ENCODE measurements at places on chromosomes 1 and 21.

DNA sequence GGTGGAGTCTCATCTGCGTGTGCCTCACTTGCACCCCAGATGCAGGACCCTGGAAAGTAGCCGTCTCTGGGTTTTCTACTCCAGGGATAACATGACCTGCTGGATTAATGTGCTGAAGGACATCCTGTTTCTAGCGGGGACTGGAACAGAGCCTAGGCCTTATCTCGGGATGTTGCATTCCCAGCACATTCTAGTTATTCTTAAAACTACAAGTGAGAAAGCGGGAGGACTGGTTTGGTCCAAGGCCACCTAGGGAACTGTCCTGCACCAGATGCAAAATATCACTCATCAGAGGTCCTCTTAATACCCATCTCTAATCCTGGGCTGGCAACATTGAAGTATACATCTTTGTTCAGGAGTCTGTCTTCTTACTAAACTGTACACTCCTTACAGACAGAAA lies 179.9 kb downstream of the ZC3H11B start:
- DNase-seq, result no peak

- DNase-seq, result no peak
Measured at GRCh38 chr1:76374086-76374485, 299.5 kb downstream of the ST6GALNAC3 start.

DNA sequence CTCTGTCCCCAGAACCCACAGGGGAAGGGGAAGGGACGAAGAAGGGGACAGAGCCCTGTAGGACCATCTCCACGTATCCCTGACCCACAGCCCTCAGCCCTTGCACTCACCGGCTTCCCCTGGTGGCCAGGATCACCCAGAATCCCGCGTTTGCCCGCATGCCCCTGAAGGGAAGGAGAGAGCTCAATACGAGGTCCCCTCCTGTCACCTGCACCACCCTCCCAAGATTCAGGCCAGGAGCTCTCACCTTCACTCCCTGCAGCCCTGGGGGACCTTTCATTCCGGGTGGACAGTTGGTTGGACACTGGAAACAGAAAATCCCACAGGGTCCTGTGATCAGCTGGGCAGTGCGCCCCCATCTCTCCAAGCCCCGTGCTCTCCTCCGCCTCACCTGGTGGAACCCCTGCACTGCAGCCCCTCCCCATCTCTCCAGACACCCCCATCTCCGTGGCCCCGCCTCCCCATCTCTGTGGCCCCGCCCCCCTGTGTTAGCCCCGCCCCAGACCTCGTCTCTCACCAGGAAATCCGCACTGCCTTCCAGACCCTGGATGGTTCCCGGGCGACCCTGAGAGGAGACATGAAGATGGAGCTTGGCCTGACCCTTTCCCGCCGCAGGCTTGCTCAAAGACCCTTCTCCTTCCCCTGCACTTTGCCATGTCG lies 6.0 kb downstream of the COL9A2 start:
- no peak for DNase-seq

GRCh38 chr1:243493156-243494129 lies 237.6 kb downstream of the SDCCAG8 start:
- DNase-seq, result no peak

DNA sequence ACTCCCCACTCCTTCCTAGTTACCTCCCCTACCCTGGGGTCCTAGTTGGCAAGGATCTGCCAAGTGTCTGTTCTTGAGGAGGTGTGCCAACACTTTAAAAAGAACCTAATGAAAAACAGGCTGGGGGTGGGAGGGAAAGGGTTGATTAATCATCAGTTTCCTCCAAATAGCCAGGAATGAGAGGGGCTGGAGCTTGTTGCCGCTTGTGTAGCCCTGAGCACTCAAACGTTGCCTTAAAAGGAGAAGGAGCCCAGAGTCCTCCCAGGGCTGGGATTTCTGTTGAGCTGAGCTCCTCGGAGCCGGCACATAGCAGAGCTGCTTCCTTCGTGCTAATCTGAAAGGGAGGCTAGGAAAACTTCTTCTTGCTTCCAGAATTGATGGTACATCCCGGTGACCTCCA lies 15.9 kb downstream of the SHISA4 start:
- DNase-seq, result no peak

- no peak for DNase-seq
Measured at GRCh38 chr1:16296643-16297042, 55.6 kb downstream of the FBXO42 start.

- peak; percentile 53 for DNase-seq
Measured at GRCh38 chr1:159132271-159132881, 39.0 kb upstream of the CADM3 start.

- DNase-seq, result no peak
Measured at GRCh38 chr1:219144658-219145315, 28.9 kb upstream of the LYPLAL1 start.

DNA sequence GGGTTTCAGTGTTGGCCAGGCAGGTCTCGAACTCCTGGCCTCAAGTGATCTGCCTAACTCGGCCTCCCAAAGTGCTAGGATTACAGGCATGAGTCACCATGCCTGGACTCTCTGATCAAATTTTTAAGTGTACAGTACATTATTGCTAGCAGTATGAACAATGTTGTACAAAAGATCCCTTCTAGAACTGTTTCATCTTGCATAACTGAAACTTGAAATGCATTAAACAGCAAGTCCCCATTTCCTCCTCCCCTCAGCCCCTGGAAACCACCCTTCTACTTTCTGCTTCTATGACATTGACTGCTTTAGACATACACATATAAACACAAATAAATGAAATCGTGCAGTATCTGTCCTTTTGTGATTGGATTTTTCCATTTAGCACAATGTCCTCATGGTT lies 463.4 kb downstream of the PTPRC start:
- DNase-seq, result no peak

GRCh38 chr1:104329278-104329677 lies 579.6 kb downstream of the AMY1C start:
- no peak for DNase-seq

- no peak for DNase-seq
Measured at GRCh38 chr1:22913421-22914141, 59.1 kb downstream of the LACTBL1 start.

- no peak for DNase-seq
Measured at GRCh38 chr1:24735509-24736375, 9.5 kb upstream of the CLIC4 start.

GRCh38 chr1:214213136-214213535 lies 67.8 kb upstream of the SMYD2 start:
- DNase-seq, result no peak

DNA sequence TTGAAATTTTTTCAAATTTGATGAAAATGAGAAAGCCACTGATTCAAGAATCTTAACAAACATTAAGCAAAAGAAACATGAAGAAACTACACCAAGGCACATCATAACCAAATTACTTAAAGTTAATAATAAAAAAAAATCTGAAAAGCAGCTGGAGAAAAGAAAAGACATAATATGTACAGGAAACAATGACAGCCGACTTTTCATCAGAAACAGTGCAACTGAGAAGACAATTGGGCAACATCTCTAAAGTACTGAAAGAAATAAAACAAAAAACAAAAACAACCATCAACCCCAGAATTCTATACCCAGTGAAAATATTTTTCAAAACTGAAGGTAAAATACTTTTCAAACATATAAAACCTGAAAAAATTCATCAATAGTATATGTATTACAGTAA lies 73.8 kb upstream of the DMRTA2 start:
- DNase-seq, result no peak

DNA sequence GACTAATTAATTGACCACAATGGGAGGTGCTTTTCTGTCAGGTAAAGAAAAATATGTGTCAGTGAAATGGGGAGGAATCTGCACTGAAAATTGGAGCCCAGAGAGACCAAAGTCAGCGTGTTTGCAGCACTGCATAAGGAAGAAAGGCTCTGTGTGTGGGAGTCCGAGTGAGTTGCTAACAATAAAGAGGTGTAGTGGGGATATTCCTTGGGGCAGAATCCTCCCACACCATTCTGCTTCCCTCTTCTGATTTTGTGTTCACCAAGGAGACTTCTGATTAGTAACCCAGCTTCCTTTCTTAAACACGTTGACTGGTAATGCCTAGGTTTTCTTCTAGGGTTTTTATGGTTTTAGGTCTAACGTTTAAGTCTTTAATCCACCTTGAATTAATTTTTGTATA lies 240.5 kb downstream of the RPS6KC1 start:
- no peak for DNase-seq

GRCh38 chr1:53521924-53522552 lies 62.8 kb downstream of the DMRTB1 start:
- no peak for DNase-seq

- DNase-seq, result no peak
Measured at GRCh38 chr21:41235201-41235600, 67.2 kb downstream of the BACE2 start.

- DNase-seq, result no peak
Measured at GRCh38 chr1:168472223-168472622, 71.6 kb downstream of the XCL2 start.

DNA sequence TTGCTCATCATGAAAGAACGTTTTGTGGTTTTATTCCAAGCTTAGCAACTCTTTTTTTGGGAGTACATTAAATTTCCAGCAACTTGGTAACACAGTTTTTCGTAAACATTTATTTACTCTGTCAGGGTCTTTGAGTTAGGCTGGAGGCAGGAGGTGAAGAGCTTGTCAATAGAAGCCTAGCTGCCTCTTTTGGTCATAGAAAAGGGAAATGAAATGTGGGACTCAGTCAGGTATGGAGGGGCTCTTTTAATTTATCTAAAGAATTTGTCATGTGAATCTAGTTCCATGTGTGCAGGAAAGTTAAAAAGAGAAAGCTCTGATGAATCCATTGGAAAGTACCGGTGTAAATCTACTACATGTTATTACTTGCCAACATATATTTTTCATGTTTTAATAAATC lies 45.9 kb upstream of the PRMT6 start:
- no peak for DNase-seq

DNA sequence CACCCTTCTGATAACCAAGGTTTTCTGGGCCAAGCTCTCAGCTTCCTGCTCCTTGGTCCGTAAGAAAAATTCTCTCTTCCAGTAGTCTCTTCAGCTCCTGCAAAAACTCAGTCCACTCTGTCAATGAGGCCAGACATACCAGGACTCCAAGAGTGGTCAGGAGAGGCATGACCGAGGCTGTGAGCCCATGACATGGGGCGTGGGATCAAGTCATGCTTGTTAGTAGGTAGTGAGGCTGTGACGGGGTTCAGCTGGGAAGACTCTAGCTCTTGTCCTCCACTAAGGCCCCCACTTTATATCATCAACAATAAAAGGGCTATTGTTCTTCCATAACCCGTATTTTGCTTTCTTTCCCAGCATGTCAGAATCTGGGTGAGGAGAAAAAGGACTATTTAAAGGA lies 10.1 kb upstream of the HCRTR1 start:
- DNase-seq, result no peak

DNA sequence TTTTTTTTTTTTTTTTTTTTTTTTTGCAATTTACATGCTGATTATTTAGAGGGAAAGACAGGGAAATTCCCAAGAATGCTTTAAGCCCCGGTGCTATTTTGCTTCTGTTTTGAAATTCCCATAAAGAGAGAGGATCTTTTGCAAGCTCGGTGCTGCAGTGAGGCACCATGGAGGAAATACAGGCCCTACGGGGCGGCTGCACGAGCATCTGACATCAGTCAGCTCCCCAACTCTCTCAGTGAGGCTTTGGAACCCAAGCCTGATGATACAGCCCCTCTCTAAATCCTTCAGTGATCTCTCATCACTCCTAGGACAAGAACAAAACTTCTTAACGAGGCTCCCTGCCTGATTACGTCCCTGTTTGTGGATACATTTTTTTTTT lies 791 bp upstream of the CHI3L1 start:
- DNase-seq, result no peak

GRCh38 chr21:14877581-14878228 lies 187.1 kb downstream of the NRIP1 start:
- no peak for DNase-seq

DNA sequence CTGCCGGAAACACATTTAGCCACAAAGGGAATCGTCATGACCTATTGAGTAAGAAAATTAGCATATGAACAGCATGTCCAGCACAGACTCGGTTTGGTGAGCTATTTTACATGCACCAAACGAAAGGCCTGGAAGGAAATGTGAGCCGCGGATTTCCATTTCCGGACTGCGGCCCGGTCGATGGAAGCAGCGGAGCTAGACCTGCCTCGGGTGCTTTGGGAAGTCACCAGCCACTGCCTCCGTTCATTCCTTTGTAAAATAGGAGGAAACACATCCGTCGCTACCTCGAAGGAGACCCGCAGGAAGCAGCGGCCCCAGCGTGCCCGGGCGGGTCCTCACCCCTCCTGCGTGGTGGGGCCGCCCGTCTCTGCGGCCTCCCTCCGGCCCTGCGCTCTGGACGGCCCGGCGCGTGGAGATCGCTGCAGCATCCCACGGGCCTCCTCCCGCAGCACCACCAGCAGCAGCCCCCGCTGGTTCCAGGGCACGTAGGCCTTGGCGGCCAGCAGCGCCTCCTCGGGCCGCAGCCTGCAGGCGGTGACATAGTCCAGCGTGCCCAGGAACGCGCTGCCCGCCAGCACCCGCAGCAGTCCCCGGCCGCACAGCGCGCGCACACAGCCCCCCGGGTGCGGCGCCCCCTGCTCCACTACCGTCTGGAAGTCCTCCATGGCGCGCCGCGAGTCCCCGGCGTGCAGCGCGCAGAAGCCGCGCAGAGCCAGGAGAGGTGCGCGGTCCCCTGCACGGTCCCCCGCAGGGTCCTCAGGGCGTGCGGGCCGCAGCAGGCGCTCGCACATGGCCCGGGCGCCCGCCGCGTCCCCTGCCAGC lies 12.1 kb downstream of the TTC34 start:
- no peak for DNase-seq

DNA sequence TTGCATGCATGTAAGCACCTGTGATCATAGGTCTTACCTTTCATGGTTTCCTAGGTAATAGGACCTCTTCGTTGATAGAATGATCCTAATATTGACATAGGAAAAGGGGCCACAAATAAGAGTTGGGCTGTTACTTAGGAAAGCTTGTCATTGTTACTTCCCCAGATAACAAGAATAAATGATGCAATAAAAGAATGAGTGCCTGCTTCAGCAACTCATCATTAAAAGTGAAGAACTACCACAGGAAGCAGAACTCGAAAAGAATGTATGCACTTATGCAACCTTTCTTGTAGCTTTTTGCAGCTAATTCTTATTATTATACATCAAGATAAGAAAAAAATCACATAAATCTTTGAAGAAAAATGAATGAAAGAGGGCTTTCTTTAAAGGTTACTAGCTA lies 548.6 kb downstream of the LTN1 start:
- DNase-seq, result no peak
